ENCODE measurements at places on chromosomes 2 and 18.

DNA sequence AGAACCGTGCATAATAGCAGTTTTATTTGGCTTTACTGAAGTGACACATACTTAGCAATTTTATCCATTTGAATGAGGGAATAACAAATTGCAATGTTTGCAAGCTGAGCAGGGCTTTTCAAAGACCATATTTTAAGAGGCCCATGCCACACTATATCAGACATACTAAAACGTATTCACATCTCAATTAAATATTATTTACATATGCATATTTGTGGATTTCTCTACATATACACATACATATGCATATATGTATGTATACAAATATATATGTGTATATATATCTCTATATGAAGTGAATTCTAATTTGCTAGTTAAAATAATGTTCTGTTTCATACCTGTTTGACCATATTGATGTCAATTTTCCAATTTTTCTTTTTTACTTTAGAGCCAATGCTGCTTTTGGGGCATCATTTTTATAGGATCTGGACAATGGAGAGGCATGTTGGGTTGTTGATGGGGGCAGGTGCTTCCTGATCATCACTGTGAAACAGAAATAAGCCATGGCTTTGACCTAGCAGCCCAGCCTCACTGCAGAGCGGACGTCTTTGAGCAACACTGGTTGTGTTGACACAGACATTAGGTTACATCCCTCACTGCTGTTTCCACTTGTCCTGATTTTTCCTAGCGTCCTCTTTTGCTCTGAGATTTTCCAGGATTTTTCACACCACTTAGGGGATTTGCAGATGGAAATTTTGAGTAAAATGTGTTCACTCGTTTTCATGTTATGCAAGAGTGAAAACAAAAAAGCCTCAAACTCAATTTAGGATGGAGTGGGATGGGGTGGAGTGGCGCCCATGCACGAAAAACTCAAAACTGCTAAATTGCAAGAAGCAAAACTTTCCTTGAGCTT lies 56.9 kb downstream of the RDH14 start:
- DNase-seq, result no peak

GRCh38 chr2:119469661-119470297 lies 38.1 kb downstream of the TMEM37 start:
- DNase-seq, result no peak

GRCh38 chr2:168015274-168015953 lies 232.0 kb downstream of the STK39 start:
- no peak for DNase-seq

DNA sequence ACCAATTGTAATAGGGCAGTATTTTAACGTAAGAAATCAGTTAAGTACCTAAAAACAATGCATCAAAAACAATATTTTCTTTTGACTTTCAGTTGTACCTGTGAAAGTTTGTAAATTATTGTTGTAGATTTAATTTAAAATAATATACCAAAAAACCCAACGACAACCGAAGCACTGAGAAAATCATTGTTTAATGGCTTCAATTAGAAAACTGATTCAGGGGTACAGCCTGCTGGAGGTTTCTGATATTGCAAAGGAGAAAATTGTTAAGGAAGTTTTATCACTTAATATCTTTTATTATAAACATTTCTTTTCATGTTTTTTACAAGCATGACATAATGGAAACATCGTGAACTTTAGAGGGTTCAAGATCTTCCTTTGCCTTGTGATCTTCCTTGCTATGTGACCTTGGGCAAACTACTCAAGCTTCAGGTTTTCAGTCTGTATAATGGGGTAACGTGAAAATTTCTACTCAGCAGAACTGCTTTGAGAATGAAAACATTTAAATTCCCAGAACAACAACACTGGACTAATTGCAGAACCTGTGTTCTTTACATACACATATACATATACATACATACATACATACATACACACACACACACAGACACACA lies 76.3 kb upstream of the GLS start:
- no peak for DNase-seq

- no peak for DNase-seq
Observed at GRCh38 chr18:63157293-63158011, 162.1 kb downstream of the BCL2 start.

DNA sequence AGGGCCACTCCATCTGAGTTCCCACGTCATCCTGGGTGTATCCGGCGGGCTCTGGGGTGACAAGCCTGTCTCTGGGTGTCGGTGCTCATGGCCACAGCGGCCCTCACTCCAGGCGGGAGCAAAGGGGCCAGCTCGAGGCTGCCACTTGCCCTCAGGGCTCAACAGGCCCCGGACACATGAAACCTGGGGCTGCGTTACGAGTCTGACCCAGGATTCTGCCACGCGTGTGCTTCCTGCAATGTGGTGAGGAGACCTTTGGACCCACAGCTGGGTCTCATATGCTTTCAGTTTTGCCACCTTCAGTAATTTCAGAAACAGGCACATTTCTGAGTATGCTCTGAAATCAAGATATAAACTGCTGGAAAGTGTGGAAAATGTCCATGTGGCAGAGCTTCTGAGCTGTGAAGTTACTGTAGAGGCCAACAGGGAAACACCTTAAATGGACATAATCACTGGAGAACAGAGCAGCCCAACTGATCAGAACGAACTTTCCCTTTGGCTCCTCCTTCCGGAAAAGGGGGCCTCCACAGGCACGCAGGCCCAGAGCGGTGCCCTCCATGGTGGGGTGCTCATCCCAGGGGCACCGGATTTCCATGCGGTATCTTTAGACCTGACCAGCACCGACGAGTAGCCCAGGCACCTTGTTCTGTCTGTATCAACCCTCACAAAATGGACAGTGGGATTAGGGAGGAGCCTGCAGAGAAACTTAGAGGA lies 14.1 kb downstream of the PER2 start:
- DNase-seq, result no peak

GRCh38 chr2:9807555-9808305 lies 35.5 kb upstream of the TAF1B start:
- no peak for DNase-seq

- DNase-seq, result no peak
Observed at GRCh38 chr18:2933995-2934394, 78.9 kb downstream of the LPIN2 start.

DNA sequence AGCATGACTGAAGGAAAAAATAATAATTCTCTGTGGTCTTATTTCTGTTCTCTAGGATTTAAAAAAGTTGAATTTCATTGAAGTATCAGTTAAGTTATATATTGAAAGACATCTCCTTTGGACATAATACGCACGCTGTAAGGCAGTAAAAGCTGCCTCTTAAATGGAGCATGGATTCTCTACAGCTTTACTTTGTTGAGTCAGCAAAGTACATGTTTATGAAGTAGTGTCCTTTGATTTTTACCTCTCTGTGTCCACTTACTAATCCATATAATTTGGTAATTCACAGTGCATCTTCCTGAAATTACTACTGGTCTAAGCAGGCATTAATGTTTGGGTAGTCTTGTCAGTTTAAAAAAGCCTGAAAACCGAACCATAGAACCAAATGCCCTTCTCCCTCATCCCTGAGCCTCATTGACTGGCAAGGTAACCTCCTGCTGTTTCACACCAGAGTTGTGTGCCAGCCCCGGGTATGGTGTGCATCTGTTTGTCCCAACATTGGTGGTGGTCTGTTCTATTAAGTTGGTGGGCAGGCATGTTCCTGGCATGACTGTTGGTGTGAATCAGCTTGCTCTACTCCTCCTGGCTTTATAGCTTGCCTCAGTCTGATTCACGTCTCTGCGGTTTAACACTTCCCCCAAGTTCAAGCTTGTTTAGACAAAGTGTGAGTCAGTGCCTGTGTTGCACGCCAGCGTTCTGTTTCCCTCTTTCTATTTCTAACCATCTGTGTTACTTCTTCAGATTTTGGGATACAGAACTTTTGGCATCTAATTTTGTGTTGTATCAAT lies 71.0 kb upstream of the ITM2C start:
- peak; percentile 62 for DNase-seq

DNA sequence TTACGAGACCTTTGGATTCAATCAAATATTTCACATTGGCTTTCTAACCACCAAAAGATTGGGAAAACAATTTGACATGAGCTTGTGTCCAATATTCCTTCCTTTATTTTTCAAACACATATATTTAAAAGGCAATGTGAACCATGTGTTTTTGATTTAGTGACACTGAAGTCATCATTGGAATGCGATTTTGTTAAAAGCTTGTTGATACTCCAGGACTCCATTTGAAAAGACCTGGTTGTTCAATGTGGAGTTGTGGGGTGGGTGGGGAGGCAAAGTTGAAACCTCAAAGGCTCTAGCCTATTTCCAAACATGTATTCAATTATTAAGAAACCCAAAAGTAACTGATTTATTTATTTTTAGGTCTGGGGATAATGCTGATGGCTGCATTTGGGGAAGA lies 114.1 kb upstream of the TRIB2 start:
- DNase-seq, result no peak

DNA sequence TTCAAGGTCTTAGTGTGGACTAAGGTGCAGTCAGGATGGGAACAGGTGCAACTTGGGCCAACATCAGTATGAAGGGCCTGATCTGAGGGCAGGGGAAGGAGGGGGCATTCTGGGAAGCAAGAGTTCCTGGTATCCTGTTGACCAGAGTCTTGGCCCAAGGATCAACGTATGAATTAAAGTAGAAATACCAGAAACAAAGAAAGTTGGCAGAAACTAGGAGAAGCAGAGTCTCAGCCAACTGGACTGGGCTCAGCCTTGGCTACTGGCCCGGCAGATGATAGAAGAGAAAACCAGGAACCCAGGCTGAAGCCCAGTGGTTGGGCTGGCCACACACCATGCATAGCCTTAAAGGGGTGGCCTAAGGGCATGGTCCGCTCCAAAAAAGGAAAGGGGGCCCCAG lies 2.3 kb downstream of the CETN1 start:
- DNase-seq, result no peak

DNA sequence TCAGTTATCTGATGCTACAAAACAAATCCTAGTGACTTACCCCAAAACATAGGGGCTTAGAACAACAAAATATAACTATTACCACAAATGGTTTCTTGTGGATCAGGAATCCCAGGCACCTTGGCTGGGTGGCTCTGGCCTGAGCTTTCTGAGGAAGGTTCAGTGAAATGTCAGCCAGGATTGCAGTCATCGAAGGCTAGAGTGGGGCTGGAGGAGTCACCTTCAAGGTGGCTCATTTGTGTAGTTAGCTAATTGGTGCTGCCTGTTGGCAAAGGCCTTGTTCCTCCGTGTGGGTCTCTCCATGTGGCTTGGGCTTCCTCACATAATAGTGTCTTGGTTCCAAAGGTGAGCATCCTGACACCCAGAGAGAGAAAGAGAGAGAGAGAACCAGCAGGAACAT lies 57.4 kb downstream of the COPS8 start:
- DNase-seq, result no peak

DNA sequence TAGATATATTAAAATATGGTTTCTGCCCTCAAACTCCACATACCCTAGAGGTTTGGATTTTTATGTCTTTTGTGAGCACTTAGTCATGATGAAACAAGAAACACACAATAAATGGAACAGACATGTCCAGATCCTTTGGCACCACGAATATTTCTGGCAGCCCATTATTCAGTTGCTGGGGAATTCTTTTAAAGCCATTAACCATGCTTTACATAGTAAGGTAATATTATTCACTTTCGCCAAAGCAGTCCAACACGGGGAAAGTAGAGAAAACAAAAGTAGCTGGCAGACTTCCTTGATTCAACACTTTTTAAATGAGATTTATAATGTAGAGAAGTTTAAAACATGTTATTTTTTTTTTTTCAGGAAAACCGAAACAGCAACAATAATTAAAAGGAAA lies 235.4 kb downstream of the PIEZO2 start:
- no peak for DNase-seq

GRCh38 chr18:525036-525797 lies 24.7 kb upstream of the COLEC12 start:
- no peak for DNase-seq

GRCh38 chr2:180124273-180125139 lies 117.4 kb upstream of the CWC22 start:
- no peak for DNase-seq

- DNase-seq, result no peak
Observed at GRCh38 chr2:217901835-217902378, 100.9 kb downstream of the TNS1 start.

DNA sequence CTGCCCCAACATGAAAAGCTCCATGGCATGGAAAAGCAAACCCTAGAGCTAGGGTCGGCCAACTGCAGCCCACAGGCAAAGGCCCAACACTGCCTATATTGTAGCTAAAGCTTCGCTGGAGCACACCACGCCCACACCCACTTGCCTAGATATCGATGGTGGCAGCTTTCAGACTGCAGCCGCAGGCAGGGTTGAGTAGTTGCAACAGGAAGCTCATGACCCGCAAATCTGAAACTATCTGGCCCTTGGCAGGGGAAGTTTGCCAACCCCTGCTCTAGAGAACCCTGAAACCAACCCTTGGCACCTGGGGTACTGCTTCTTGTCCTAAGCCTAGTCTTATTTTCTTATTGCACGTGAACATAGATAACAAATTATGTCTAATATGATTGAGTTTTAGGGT lies 250.0 kb downstream of the SOX11 start:
- no peak for DNase-seq

DNA sequence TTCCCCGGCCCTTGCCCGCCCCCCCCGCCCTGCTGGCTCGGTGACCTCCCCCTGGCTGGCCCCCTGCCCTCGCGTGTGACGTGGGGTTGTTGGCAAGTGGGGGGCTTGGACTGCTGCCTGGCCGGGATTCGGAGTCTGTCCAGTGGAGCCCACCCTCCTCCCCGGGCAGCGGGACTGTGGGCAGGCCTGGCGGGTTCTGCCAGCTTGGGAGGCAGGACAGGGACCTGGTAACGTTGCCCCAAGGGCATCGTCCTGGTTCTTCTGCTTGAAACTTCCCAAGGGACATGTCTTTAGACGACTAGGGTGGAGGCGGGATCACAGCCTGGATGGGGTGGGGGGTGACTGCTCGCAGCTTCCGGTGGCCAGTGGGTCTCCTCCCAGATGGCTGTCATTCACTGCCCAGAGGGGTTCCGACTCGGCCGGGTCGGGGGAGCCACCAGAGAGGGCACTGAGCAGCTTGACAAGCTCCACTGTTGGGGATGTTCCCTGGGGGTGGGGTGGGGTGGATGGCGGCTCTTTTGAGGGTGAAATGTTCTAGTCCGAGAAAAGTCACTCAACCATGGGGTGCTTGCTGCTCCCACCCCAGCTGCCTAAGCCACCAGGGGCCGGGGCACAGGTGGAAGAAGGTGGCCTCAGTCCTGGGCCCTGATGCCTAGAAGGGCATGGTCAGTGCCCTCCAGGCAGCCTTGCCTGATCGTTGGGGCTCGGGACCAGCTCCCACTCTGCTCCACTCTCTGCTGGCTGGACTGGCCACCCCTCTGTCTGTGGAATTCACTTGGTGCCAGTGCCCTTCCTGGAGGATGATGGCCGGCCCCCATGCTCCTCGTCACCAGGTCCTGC lies 4.3 kb upstream of the HS6ST1 start:
- no peak for DNase-seq

- DNase-seq, result no peak
Observed at GRCh38 chr2:126810001-126810400, 88.7 kb upstream of the TEX51 start.

GRCh38 chr2:181203412-181203811 lies 223.0 kb downstream of the UBE2E3 start:
- no peak for DNase-seq

- DNase-seq, result no peak
Observed at GRCh38 chr2:79796641-79797040, 283.8 kb downstream of the CTNNA2 start.

GRCh38 chr2:68659081-68659480 lies 15.7 kb downstream of the PROKR1 start:
- DNase-seq, result no peak

GRCh38 chr2:59919579-59919978 lies 633.9 kb downstream of the BCL11A start:
- no peak for DNase-seq

- DNase-seq, result no peak
Observed at GRCh38 chr18:50751947-50752346, 67.9 kb downstream of the MRO start.

- DNase-seq, result no peak
Observed at GRCh38 chr18:28063926-28064325, 113.0 kb downstream of the CDH2 start.

Measured in activated T-helper 1 cell treated with anti-CD3 and anti-CD28 coated beads, Interleukin-2, amount 50 U/mL, for 16 hours (primary cell).